NCI-H1105 (cell line): ENCODE measurements at places on chromosomes 1 and 21.

DNA sequence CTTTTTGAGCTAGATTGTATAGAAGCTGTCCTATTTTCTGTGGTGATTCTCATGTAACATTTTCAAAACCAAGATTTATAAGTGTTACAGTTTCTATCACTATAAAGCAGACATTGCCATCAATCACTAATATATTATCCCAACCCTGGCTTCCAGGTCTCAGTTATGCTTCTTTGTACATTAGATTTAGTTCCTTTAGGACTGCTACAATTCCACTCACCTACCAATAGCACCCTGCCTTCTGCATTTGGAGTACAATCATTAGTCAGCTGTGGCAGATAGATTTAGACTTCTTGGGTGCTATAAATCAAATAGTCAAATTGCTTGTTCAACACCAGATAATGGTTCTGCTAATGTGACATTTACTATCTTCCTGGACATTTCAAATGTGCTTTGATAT is 281.6 kb downstream of the BRINP3 start:
- peak; percentile 70 for DNase-seq

DNA sequence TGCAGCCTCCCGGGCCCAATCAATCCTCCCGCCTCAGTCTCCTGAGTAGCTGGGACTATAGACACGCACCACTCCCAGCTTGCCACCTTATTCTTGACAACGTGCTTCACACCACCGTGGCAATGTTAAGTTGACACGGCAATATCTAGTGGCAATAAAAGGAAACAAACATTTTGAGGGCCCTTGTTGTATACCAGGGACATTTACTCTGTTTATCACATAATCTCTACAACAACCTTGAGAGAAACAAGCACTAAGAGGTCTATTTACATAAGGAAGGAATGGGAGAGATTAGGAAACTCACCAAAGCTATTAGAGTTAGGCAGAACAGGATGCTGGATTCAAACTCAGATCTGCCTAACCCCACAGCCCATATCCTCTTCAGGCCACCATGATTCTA is 3.1 kb downstream of the KLHDC8A start:
- DNase-seq = no peak

- DNase-seq = no peak
Measured at GRCh38 chr1:226666164-226666506, 72.9 kb downstream of the ITPKB start.

DNA sequence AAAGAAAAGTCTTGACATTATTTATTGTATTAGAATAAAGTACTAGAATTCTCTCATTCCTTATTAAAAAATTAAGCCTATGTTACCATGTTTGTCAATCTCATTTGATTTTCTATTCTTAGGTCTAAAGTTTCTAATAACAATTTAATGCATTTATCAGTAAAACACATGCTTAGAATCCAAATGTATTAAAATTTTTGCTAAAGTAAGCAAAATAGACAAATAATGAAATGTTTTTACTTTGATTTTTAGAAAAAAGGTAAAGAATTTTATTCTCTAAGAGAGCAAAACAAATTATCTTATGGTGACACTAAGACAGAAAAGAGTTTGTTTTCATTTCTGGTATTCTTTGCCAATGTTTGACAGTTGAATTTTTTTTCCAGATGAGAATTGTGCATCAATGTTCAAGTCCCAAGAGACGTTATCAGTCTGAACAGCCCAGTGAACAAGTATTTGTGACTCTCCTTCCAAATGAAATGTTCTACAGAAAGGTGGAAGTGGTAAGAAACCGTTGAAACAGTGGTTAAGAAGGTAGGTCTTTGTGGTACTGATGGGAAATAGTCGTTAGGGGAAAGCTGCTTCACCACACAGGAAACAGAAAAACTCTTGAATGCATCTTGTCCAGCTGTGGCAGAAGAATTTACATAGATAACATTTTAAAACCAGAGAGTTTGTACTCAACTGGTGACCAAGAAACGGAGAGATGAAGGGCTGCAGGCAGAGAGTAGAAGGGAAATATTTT is 402.5 kb downstream of the PTPRC start:
- DNase-seq = no peak

GRCh38 chr1:154219541-154219940 is 1.2 kb upstream of the UBAP2L start:
- DNase-seq = no peak

DNA sequence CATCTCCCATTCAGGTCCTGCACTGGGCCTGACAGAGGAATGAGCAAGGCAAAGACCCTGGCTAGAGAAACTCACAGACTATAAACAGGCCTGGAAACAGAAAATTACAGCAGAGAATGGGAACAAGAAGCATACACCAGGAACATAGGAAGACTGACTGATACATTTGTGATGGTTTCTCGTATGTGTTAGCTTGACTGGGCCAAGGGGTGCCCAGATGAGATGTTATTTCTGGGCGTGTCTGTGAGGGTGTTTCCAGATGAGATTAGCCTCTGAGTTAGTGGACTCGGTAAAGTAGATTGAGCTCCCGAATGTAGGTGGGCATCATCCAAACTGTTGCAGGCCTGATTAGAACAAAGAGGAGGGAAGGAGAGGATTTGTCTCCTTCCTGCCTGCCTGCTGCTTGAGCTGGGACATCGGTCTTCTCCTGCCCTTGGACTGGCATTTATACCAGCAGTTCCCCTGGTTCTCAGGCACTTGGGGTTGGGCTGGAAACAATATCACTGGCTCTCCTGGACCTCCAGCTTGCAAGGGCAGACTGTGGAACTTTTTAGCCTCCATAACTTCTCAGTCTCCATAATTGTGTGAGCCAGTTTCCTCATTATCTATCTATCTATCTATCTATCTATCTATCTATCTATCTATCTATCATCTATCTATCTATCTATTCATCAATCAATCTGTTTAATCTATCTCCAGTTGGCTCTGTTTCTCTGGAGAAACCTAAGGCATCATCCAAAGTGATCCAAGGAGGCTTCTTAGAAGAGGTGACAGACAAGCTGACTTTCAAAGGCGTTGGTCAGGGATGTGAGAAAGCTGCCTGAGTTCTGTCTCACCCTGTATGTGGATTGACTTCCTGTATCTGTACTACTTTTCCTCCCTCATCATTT is 9.7 kb upstream of the FOXO6 start:
- no peak for DNase-seq

- DNase-seq = peak; percentile 88
Measured at GRCh38 chr1:44213222-44214112, at the start of gene DMAP1. Gene DMAP1, plus strand, starts transcription at chr1:44213471. Its CDS starts 283 bp downstream, at chr1:44213754.

- DNase-seq = no peak
Measured at GRCh38 chr1:197327776-197328364, 59.8 kb downstream of the CRB1 start.

- DNase-seq = no peak
Measured at GRCh38 chr1:221886743-221887414, 145.0 kb upstream of the DUSP10 start.

DNA sequence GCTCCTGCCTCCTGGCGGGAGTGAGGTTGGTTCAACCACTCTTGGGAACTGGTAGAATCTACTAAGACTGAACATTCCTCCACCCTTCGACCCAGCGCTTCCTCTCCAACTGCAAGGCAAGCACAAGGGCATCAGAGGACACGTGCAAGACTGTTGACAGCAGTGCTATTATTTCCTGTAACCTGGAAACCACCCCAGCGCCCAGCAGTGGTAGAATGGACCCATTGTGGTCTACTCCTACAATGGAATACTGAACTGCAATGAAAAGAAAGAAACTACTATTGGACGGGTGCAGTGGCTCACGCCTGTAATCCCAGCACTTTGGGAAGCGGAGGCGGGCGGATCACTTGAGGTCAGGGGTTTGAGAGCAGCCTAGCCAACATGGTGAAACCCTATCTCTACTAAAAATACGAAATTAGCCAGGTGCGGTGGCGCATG is 33.0 kb upstream of the TARDBP start:
- no peak for DNase-seq

DNA sequence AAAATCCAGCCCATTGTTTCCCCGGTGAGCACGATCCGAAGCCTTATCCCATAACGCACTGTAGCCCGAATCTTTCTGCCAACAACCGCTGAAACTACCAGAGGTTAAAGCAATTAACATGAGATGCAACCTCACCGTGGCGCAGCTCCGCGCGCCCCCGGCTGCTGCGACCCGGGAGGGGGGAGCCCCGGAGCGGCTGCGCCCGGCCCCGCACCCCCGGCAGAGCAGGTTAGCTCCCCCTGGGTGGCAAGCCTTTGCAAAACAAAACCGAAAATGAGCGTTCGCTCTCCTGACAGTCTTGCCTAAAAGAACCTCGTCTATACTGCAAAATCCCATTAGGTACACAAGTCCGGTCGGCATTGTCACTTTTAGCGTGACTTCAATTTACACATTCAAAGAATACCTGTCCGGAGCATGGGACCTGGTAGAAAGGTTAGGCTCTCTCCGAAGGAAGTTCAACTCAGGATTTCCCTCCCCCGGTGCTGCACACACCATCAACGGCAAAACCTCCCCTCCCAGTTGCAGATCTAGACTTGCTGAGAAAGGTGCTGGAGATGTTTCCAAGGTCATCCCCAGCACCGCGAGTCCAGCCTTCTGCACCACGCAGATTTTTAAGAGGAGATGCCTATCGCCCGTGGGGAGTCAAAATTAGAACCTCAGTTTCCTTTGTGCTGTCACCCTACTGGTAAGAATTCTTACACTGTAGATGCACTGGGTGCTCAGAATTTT is 107.5 kb downstream of the ZNF281 start:
- peak; percentile 41 for DNase-seq

DNA sequence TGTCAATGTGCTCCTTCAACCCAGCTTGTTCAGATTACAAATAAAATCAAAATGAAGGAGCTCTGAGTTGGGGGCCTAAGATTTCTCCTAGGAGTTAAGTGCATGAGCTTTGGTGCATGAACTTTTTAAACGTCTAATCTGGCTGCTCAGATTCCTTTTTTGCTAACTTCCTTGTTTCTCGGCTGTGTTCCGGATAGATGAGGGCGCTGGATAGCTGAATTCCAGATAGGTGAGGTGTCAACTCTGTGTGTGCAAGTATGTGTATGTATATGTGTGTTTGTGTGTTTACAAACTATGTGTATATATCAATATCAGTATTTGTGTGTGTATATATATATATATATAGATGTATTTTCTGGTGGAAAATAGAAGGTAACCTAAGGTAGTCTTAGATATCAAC is 37.5 kb upstream of the RCAN3 start:
- no peak for DNase-seq

- no peak for DNase-seq
Measured at GRCh38 chr1:28537457-28538199, 15.3 kb upstream of the TRNAU1AP start.

DNA sequence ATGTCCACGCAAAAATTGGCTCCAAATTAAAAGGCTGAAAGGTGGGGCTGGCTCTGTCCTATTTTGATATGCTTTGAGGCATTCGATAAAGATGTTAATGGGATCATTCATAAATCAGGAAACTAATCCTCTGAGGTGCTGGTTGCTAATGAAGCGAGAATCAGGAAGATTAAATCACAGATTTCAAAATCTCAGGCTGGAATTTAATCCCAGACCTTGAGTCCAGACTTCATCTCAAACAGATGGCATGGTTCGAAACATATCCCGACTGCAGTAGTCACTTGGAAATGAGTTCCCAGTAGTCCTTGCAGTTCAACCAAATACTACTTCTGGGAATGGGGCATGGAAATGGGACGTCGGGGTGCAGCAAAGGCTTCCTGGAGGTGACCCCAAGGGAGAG is 4.5 kb upstream of the KLF17 start:
- DNase-seq = no peak

- DNase-seq = no peak
Measured at GRCh38 chr1:67189953-67190352, 23.7 kb downstream of the IL23R start.

- no peak for DNase-seq
Measured at GRCh38 chr1:192959657-192960186, 99.4 kb downstream of the UCHL5 start.

GRCh38 chr1:60331647-60332046 is 258.1 kb upstream of the C1orf87 start:
- DNase-seq = no peak

DNA sequence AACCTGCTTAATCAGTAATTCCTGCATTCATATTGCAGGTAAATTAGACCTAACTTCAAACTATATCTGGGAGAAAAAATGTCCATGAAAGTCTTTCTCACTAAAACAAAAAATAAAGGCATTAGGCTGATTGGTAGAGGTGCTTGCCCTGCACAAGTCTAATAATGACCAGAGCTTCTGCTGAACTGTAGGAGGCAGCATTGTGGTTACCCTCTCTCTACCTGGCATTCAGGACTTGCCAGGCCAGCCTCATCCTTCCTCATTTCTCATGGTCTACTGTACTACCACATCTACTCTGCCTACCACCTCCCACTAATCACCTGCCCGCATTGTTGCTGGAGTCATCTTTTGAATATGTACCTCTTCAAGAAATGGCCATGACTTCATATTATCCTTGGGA is 60.8 kb upstream of the KRTAP11-1 start:
- no peak for DNase-seq

- DNase-seq = no peak
Measured at GRCh38 chr1:192801451-192801850, 7.4 kb upstream of the RGS2 start.

DNA sequence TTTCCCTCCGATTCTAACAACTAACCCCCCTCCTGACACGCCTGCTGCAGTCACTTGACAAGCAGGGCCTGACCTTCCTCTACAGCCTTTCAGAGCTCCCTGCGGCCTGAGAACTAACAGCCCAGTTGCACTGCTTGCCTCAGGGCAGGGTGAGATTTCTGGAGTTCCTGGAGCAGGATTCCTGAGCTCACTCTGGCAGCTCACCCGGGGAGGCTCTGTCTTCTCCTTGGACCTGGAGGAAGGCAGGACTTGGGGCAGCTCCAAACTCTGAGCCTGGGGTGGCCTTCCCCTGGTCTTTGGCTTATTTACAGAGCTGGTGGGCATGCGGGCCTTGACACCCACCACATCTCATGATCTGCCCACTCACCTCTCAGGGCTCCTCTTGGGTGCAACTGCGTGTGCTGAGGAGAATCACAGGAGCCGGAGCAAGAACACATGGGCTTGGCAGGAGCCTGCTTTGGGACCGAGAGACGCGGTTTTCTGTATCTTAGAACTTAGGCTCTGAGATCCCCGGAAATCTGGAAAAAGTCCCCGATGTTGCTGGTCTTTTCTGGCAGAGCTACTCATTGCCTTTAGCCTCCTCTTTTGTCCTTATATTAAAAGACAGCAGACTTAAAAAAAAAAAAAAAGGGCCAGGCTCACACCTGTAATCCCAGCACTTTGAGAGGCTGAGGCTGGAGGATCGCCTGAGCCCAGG is 13.1 kb upstream of the SLC25A34 start:
- no peak for DNase-seq

GRCh38 chr1:237199026-237199425 is 157.0 kb downstream of the RYR2 start:
- DNase-seq = no peak

- DNase-seq = no peak
Measured at GRCh38 chr21:34158866-34159835, 85.8 kb downstream of the MRPS6 start.

DNA sequence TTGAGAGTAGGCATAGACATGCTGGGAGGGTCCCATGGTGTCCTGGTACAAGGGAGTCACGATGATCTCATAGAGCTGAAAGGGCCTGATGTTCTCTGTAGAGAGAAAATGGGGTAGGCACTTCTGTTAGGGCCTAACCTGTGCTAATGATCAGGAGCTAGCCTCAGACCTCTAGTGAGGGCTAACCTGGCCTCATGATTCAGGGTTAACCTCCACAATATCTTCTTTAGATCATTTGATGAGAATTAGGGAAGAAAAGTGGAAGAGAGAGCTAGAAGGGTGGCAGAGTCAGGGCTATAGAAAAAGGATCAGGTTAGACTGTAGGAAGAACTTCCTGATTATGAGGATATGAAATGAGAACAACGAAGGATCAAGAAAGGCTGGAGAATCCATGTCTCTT is 5.0 kb upstream of the MRPS15 start:
- DNase-seq = no peak
